ENCODE measurements at places on chromosomes 1 and 21.

DNA sequence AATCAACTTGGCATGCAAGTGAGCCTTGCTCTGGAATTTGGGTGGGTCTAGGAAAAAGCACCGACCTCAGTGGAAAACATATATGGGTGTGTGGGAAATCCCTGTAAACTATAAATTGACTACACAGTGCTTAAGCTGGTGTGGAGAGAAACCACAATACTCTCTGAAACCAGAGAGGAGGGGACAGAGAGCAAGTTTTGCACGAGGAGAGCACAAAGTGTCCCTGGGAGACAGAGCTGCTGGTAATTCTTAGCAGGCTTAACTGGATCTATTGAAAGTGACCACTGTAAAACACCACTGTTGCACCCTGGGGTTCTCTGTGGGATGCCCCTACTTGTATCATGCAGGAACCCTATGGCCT is 12.8 kb downstream of the KCNJ15 start:
- no peak for DNase-seq

DNA sequence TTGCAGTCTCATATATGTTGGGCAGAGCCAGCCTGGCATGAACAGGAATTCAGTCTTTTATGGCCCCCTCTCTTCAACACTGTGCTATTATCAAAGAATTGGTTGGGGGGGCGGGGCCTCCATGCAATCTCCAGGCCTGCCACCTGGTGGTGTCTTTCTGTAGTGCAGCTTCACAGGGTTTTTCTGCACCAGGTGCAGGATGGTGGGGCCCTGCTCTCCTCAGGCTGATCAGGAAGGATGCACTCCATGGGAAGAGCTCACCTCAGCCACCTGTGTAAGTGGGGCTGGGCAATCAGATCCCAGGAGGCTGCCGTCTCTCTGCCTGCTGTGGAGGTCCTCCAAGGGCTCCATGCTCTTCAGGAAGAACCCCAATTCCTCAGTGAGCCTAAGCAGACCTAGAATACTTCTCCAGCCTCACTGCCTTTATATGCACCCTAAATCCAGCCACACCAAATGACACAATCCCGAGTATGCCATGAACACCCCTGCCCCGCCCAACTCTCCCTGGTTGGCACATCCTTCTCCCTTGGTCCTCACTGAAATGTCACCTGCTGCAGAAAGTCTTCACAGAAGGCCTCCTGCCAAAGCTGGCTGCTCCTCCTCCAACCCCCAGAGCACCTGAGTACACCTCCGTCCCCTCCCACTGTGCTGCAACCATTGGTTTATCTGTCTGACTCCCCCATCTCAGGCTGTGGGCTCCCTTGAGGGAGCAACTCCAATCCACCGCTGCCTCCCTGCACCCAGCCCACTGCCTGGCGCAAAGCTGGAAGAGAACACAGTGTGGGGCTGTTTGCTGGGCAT is 16.5 kb downstream of the STK40 start:
- peak; percentile 90 for DNase-seq

DNA sequence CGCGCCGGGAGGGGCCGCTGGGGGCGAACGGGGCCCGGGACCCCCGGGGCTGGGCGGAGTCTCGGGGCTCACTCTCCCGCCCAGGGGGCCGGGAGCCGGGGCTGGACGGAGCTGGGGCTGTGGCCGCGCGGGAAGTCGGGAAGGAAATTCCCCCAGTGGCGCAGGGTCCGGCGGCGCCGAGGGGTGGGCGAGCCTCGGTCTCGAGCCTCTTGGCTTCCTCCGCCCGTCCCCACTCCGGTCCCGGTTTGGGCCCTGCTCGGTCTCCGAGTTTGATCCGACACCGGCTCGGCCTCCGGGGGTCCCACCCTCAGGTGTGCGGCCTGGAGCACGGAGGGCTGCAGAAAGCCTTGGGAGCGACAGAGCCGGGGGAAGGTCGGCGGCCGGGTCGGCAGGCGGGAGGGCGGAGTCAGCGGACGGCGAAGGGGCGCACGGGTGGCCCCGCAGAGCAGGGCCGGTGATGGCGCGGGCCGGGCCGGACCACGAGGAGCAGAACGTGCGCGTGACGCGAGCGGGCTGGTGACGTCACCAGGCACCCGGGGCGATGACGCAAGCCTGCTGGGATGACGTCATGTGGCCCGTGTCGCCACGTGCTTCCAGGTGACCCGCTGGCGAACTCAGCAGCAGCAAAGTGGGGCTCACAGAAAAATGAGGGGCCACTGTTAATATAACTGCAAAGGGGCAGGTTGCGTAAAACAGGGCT is 610 bp upstream of the HES4 start:
- DNase-seq = peak; percentile 84

GRCh38 chr21:43949499-43950208 is 62.5 kb upstream of the TRAPPC10 start:
- no peak for DNase-seq

- no peak for DNase-seq
These were observed 17.3 kb downstream of the MAP10 start for GRCh38 chr1:232822530-232822929.

DNA sequence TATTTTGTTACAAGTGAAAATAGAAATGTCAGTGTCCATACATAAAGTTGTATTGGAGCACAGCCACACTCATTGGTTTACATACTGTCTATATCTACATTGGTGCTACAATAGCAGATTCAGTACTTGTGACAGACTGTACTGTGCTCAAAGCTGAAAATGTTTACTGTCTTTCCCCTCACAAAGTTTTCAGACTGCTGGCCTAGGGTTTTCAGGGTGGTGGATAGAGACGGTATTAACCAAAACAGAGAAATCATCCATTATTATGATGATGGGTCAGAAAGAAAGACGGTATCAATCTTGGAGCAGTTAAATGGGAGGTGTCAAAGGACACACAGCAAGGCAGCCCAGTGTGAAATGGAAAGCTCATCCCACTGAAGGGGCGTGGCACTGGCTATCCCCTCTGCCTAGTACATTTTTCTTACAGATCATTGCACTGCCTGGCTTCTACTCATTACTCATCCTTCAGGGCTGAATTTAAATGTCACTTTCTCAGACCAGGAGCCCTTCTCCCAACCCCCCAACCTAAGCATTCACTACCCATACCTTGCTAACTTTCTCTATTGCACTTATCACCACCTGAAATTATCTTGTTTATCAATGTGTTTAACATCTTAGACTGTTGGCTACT is 10.2 kb downstream of the JAK1 start:
- DNase-seq = no peak

GRCh38 chr1:69320757-69321211 is 246.9 kb upstream of the LRRC7 start:
- DNase-seq = no peak

- peak; percentile 51 for DNase-seq
These were observed 100.0 kb upstream of the HNRNPU start for GRCh38 chr1:244964112-244964971.

DNA sequence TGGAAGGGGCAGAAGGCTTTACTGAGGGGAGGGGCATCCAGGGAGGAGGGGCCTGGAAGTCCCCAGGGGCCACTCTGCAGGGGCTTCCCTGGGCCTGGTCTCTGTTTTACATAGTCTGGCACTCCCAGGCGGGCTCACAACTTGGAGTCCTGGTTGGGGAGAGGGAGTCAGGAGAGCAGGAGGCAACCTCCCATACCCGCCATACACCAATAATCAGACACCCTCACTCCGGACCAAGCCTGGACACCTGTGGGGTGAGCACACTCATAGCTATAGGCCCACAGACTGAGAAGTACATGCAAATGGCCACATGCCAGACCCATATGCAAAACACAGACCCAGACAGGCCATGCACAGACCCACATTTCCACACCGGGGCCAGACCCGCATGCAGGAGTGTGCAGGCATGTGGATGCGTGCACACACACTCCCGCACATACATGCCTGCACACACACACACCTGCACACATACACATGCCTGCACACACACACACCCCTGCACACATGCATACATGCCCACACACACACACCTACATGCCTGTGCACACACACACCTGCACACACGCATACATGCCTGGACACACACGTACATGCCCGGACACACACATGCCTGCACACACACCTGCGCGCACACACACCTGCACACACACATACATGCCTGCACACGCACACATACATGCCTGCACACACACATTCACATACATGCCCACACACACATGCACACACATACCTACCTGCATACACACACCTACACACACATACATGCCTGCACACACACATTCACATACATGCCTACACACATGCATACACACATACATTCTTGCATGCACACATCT is 89.5 kb upstream of the RUNX3 start:
- DNase-seq = peak; percentile 54

GRCh38 chr1:182716740-182717720 is 32.6 kb upstream of the RGS8 start:
- no peak for DNase-seq

GRCh38 chr1:115432061-115432460 is 94.0 kb upstream of the NGF start:
- DNase-seq = no peak

- DNase-seq = no peak
These were observed 80.3 kb upstream of the DMRTA2 start for GRCh38 chr1:50503515-50503914.

GRCh38 chr1:45574105-45574626 is 9.7 kb upstream of the NASP start:
- no peak for DNase-seq

- DNase-seq = no peak
These were observed 26.3 kb downstream of the USP24 start for GRCh38 chr1:55188909-55189308.

GRCh38 chr1:208224192-208224713 is 19.9 kb downstream of the PLXNA2 start:
- no peak for DNase-seq

DNA sequence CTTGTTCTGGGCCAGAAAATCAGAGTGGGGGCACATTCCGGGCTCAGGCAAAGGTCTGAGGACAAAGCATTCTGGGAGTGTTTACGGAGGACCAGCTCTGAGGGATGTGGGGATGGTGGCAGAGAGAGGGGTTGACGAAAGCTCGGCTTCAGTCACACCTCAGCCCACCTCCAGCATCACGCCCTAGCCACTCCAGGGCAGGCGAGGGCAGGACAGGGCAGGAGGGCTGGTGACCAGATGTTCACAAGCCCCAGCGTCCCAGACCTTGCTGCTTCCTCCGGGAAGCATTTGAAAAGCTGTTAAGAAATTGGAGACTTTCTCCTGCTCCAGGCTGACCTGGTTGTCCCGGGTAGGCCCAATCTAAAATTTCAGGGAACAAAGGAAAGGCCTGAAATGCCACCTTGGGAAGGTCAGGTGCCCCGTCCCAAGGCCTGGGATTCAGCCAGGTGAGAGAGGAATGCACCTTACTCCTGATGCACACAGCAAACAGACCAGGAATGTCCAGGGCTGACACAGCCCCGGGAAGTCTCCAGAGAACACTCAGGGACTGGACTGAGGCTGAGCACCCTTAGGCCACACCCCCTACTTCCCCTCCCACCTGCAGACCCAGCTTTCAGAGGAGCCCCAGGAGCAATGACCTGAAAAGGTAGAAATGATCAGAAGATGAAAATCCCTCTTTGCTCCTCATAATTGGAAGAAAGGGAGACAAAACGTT is 71.9 kb upstream of the KLHDC7A start:
- DNase-seq = no peak

GRCh38 chr1:180916012-180916770 is 3.5 kb downstream of the KIAA1614 start:
- DNase-seq = no peak

DNA sequence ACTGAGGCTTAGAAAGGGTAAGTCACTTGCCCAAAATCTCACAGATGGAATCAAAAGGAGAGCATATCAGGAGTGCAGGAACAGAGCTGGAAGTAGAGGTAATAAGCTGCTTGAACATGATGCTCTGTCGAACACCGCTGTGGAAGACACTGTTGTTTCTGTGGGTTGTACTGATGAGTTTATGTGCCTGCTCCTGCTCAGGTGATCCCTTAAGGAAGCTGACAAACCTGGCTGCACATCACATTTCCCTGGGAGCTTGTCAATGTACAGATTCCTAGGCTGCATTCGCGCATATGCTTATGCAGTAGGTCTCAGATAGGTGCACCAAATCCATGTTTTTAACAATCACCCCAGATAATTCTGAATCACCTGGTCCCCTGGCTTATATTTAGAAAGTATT is 79.7 kb downstream of the ZNF326 start:
- no peak for DNase-seq

DNA sequence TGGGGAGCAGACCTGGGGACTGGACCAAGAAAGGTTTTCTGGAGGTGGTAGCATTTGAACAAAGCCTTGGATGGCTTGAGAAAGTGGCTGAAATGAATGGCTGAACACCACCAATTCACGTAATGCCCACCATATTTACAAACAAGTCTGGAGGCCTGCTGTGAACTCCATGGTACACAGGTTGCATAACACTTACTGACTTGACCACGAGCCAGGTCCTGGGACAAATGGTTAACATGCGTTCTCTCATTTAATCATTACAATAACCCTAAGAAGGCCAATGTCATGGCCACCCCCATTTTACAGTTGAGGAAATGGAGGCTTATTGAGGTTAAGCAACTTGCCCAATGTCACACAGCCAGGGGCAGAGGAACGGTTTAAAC is 44.4 kb downstream of the ZBTB18 start:
- no peak for DNase-seq

- no peak for DNase-seq
These were observed 512 bp downstream of the FBLIM1 start for GRCh38 chr1:15758953-15759661.

GRCh38 chr1:117564227-117565075 is 41.4 kb upstream of the TENT5C start:
- DNase-seq = no peak

GRCh38 chr1:19860418-19860817 is 21.8 kb upstream of the OTUD3 start:
- peak; percentile 45 for DNase-seq

DNA sequence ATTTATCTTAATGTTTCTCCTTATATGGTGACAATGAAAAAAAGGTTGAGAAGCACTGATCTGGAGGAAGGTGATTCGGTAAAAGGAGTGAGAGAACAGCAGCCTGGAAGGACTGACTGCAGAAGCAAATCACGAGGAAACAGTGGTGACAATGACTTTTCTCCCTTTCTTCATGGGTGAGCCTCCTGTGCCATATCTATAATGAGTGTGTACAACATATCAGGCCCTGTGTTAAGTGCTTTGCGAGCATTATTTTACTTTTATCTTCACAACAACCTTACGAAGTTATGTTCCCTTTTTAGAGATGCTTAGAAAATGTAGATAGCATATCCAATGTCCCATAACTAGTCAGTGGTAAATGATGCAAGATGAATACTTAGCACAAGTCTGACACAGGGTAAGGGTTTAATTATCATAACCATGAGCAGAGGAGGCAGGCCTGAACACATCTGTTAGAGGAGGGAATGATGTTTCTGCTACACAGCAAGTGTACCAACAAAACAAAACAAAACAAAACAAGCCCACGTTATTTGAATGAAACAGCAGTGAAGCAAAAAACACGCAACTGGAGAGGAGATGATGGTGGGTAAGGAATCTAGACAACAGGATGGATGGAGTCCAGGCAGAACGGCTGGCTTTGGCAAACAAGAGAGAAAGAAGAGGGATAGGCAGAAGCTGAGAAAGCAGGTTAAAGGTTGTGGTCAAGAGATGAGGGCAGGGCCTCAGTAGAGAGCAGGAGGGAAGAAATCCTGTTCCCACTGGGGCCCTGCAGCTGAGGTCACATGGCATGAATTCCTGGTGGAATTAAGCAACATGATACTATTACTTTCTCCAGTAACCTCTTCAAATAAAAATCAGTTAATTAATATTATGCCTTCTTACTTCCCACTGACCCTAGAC is 29.6 kb downstream of the GNG12 start:
- DNase-seq = no peak
